ENCODE measurements at places on chromosomes 5 and 9. TPM values are rescaled to one million over a fixed set of nuclear protein-coding genes. Genes with fewer than 3 reads are reported as not detected.

- no peak for DNase-seq
Measured at GRCh38 chr5:130386155-130386554, 481.9 kb downstream of the CHSY3 start.

DNA sequence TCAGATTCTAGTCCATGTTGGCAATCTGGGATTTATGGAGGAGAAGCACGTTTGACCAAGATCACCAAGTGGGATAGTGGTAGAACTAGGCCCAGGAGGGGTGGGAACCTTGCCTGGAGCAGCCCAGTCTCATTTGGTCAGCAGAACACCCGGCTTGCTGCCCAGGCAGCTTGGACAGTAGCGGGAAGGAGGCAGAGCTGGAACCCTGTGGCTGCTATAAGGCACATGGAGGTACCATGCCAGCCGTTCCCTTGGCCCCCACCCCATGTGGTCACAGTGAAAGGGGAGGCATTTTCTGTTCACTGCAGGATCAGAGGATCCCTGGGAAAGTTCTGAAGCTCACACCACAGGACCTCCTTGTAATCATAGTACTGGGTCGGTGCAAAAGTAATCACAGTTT lies 75.4 kb upstream of the ORM1 start:
- DNase-seq: no peak

The IDNK gene
- total RNA-seq: 1.6 TPM

The RETREG1 gene
- 2.8 TPM for total RNA-seq

The DMRT2 gene
- not detected for total RNA-seq

The CATSPER3 gene
- total RNA-seq: not detected

Measured in RPMI7951 (cell line).